Fibroblast of villous mesenchyme (primary cell): ENCODE measurements at places on chromosomes 11 and 22.

DNA sequence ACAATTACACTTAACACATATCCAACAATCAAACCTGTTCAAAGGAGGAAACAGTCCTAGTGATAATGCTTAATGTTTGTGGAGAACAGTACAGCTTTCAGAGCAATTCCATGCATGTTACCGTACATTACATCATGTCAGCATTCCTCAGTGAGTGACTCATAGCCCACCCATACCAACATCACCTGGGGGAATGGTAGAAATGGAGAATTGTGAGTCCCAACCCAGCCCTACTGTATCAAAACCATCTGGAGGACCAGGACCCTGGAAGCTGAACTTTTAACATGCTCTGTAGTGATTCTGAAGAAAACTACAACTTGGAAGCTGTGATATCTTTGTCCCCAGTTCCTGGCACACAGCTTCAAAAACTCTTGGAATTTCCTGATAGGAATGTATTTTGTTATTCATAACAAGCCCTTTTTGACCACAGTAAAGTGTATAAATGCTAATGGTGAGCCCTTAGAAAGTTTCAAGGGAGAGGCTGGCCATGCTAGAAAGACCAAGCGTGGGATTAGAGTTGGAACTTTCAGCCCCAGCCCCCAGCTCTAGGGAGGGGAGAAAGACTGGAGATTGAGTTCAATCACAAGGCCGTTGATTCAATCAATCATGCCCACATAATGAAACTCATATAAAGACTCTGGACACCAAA, 301.1 kb downstream of the BUD13 start:
- no peak for DNase-seq

GRCh38 chr22:49726022-49726681, 101.5 kb downstream of the BRD1 start:
- DNase-seq, result no peak

DNA sequence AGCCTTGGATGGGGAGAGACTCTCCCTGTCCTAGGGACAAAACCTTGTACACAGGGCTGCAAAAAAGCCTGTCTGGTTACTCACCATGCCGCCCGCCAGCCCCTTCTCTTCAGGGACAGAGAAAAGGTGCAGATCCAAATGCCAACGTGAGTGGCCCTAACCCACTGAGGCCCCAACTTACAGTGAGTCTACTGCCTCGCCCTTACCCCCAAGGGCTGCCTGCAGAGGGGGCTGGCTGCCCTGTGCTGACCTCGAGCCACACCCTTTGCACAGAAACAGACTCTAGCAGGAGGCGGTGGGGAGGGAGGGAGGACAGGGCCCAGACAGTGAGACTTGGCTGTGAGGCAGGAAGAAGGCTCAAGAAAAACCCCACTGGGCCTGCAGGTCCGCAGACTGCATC, 13.6 kb upstream of the CHST1 start:
- DNase-seq, result no peak

GRCh38 chr11:86558841-86559240, 113.6 kb downstream of the ME3 start:
- no peak for DNase-seq

DNA sequence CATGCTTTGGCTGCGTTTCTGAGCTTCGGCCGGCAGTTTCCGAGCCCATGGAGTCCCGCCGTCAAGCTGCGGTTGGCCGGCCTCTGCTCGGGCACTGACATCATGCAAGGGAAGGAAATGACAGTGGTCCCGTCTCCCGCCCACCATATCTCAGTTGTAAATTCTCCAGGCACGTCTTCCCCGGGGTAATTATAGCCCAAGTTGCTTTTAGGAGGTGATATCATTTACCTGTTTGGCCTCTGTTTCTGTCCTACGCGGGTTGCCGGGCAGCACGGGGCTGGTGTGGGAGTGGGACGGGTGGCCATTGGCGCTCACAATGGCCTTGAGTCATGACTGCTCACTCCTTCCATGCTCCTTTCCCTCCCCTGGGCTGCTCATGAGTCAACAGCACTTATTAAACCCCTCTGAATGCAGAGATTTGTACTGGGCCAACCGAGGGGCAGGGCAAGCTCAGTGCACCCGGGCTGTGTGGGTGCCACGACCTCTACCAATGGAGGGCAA, 4.2 kb upstream of the ANO1 start:
- DNase-seq, result no peak

DNA sequence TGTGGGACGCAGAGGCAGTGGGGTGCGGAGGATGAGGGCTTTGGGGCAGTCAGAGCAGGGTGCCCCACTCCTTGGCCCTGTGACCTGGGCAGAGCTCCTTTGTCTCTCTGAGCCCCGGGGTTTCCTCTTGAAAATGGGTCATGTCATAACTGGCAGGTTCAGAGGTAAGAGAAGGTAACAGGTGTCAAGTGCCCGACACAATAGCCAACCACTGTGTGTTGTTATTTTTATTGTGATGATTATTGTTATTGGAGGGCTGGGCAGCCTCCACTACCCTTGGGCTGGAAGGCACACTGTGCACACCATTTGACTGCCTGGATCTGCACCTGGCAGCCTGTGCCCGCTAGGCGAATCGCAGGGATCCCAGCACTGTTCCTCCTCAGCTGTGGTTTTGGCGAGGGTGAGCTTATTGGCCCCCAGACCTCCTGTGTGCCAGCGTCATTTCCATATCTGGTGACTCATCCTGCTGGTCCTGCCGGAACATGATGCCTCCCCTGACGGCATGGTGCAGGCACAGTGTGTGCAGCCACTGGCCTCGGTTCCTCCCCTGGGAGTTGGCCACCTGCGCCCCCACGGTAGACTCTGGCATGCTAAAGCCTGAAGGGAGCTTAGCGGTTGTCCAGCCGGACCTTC, 15.4 kb upstream of the SOX10 start:
- peak; percentile 46 for DNase-seq

GRCh38 chr11:72684236-72684912, 10.2 kb upstream of the PDE2A start:
- peak; percentile 61 for DNase-seq

DNA sequence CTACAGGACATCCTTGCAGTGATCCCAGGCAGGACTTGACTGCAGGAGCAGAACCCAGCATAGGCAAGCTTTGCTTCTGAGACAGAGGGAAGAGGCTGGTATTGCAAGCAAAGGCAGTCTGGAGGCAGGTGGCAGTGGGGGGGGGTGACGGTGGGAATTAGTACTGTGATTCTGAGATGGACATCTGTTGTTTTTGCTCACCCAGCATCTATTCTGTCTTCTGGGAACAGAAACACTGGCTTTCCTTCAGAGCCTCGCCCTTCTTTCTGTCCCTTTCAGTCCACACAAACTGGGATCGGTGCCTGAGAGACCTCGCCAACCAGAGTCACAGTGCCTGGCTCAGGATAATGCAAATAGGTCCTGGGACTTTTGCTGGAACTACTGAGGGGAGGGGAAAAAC, 31.2 kb upstream of the RASL10A start:
- no peak for DNase-seq

GRCh38 chr11:61082931-61083531, 19.3 kb upstream of the CD5 start:
- DNase-seq, result no peak

DNA sequence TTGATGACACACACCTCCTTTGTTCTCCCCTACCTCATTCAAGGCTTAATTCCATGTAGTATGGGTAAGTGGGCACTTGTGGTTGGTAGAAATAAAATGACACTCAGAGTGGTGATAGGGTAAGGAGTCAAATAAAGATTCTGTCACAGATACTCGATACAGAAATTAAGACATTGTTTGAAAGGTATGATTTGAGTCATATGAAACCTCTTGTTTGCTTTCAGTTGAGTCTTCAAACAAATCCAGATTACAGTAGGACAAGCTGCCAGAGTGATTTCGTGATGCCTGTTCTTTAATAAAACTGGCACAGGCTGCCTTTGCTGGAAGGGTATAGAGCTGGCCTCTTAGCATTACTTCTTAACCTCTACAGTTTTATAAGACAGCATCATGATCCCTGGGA, 182.4 kb downstream of the SPON1 start:
- no peak for DNase-seq

DNA sequence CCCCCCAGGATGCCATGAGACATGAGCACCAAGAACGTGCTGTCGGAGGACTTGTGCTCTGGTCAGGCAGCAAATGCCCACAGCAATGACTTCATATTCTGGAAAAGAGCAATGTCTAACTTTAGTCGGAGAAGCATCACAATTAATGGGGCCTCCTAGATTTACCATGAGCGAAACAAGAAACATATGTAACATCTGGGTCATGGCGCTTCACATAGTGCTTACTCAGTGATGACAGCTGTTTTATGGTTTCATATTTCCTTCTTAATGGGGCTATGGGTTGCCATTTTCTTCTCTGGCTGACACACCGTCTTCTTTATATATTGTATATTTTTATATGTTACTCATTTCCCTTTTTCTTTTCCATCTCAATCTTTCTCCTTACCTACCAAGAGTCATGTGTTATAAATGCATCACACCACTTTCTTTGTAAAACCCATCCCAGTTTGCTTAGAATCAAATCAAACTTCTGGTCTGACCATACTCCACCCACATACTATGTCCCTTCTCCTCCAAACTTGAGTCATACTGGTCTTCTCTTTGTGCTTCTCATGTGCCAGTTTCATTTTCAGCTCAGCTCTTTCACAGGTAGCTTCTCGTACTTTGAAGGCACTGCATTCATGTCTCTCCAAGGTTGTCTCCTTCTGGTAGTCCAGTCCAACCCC, 9.4 kb upstream of the CASP12 start:
- DNase-seq, result no peak

DNA sequence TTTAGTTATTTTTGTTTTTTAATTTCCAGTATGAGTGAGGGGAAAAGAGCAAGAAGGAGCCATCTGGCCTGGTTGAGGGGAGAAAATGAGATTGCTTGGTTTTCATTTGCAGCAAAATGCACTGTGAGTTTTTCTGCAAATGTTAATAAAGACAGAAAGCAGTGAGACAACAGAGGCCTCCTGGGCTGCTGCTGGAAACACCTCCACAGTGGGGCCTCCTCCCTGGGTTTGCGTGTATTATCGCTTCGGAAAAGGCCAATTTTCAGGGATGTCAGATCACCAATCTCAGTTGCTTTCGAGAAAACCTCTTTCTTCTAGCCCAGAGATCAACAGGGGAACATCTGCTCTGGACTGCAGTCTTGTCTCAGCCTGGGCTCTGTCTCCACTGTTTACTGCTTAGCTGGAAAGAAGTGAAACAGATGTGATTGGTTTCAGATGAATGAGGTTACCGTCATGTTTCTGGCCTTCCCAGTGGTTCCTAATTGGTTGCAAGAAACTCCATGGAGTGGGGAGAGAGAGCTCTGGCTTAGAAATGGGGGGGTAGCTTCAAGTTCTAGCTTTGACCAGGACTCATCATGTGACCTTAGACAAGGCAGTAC, 17.3 kb downstream of the TSPAN18 start:
- peak; percentile 54 for DNase-seq

GRCh38 chr22:41876275-41876674, 38.6 kb downstream of the SHISA8 start:
- no peak for DNase-seq

GRCh38 chr11:80074837-80075236, 634.0 kb upstream of the TENM4 start:
- DNase-seq, result no peak

DNA sequence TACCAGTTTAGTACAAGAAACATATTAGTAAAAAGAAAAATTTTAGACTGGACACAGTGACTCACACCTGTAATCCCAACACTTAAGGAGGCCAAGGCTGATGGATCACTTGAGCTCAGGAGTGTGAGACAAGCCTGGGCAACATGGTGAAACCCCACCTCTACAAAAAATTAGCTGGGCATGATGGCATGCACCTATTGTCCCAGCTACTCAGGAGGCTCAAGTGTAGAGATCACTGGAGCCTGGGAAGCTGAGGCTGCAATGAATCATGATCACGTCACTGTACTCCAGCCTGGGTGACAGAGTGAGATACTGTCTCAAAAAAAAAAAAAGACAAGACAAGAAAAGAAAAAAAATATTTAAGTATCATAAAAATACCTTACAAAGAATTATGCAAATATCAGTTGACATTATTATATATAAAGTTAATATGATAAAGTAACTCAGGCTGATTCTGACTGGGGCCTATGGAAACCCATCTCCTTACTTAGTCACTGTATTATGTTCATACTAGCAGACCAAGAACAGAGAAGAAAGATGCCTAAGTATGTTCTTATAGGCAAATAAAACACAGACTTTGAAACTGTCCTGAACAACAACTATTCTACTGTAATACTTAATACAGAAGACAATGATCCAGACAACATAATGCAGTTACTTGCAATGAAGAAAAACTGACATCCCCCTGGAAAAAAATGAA, 27.3 kb downstream of the FAM168A start:
- DNase-seq, result no peak

DNA sequence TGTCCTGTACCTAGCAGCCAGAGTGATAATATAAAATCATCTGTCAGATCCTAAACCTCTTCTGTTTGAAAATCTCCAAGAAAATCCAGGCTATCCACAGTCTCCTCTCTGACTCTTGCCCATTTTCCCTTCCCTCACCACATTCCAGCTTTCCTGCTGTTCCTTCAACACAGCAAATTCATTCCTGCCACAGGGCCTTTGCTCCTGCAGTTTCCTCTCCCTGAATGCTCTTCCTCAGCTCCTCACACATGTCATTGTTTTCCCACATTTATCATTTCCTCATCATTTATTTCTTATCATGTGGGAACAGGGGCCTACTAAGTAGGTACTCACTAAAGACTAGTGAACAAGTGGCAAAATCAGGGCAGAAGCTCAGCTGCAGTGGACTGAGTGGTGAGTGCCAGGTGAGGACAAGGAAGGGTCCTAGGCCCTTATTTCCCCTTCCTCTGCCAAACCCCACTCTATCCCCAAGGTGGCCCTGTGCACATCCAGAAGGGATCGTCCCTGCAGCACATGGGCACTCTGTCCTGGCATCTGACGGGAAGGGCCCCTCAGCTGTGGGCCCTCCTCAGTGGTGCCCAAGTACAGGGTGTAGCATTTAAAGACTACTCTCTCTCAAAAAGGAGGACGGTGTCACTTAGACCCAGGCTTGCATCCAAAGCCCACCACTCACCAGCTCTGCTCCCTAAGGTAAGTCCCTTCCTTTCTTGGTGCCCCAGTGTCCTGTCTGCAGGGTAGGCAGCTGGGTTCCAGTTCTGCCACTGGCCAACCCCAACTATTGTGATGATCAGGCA, 2.0 kb downstream of the LRRC32 start:
- DNase-seq, result no peak

DNA sequence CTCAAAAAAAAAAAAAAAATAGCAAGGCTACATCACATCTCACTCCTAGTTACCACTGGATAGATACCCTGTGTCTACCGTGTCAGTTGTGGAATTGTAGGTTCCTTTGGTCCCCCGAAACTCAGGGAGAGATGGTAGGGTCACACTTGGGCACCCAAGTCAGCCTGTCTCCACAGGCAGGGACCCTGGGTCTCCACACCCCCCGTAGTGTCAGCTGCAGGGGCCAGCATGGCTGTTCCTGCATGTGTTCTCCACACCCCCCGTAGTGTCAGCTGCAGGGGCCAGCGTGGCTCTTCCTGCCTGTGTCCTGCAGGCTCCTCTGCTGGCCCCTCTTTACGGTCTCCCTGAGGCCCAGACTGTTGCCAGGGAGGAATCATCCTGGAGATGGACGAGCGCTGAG, 282.1 kb downstream of the BRD1 start:
- no peak for DNase-seq
